NCI-H524 (cell line): ENCODE measurements at places on chromosomes 16 and 17.
A peak's percentile ranks its signal among the peaks of the same experiment; 100 is the strongest.

GRCh38 chr17:77619326-77619725, 339.2 kb upstream of the TNRC6C start:
- no peak for DNase-seq

DNA sequence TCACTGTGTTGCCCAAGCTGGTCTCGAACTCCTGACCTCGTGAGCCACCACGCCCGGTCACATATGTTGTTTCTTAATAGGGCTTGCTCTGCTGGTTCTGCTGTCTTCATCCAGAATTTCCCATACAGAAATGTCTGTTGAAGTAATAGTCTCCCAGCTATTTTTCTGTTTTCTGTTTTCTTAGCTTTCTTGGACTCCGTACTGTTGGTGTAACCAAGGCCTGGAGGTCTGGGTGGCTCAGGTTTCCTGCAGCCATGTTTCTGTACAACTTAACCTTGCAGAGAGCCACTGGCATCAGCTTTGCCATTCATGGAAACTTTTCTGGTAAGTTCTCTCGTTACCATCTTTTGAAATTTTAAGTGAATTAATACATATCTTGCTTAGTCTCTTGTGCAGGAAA, 2.8 kb downstream of the SF3B3 start:
- no peak for DNase-seq

GRCh38 chr17:40560592-40561293, 4.5 kb downstream of the CCR7 start:
- no peak for DNase-seq

DNA sequence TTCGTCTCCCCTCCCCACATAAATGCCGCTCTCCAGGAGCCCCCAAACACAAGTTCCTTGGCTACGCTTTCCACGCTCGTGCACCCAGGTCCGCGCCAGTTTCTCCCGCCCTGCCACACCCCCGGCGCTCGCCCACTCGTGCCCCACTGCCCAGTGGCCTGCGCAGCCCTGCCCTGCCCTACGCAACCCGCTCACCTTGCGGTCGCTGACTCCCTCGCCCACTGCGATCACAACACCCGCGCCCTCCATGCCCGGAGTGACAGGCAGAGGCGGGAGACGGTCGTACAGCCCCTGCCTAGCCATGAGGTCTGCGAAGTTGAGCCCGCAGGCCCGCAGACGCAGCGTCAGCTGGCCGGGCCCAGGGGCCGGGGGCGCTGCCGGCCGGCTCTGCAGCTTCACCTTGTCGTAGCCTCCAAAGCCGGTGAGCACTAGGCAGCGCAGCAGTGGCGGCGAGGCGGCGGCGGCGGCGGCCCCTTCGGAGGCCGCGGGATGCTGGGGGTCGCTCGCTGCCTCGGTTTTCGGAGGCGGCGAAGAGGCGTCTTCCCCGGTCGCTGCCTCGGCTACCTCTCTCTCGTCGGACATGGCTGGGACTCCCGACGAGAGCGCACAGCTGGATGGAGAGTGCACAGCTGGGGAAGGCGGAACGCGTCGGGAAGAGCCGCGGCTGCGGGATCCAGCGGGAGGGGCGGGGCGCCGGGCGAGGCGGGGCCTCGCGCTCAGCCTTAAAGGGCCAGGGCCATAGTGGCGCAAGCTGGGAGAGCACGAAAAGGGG, at the start of gene VAT1:
Gene VAT1 (minus strand): TSS at position 645 of the 772 bp plus-strand sequence. CDS start 63 bp downstream, at position 582.
- DNase-seq, result peak; percentile 80

- no peak for DNase-seq
These were observed 72.1 kb upstream of the TNRC6C start for GRCh38 chr17:77886387-77886728.

DNA sequence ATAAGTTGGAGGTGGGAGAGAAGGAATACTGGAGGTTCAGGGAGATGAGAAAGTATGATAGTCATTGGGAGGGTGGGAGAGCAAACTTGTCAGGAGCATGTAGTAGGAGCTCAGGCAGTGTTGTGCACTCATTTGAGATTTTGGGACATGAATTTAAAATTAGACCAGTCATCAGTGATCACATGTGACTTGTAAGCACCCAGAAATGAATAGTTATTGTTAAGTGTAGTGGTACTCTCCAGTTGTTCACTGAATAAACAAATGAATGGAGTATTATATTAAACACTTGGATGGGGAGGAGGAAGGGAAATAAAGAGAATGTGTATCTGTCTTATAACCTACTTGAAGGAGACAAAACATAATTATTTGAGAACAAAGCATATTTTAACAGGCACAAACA, 2.2 kb upstream of the PSME3 start:
- DNase-seq, result no peak

- DNase-seq, result no peak
These were observed 28.1 kb downstream of the HEATR3 start for GRCh38 chr16:50093607-50094539.

GRCh38 chr17:48552466-48553189, 7.7 kb upstream of the HOXB2 start:
- DNase-seq, result no peak

DNA sequence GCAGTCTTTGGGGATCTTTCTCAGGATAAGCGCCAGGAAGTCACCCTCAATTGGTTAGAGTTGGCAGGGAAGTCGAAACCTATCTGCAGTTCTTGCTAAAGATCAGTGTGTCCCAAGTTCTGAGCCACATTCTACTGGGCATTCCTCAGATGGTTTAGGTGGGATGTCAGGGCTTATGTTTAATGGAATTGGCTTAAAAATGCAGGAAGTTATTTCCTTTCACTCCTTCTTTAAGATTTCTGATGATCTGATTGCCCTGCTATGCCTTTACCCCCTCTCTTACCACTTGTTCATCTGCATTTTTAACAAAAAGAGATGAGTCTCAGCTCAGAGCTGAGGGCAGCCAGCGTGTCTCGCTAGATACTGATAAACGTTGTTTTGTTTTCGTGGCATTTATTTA, 30.8 kb downstream of the FOXL1 start:
- no peak for DNase-seq

GRCh38 chr16:4339909-4340308, 11.2 kb downstream of the PAM16 start:
- no peak for DNase-seq

DNA sequence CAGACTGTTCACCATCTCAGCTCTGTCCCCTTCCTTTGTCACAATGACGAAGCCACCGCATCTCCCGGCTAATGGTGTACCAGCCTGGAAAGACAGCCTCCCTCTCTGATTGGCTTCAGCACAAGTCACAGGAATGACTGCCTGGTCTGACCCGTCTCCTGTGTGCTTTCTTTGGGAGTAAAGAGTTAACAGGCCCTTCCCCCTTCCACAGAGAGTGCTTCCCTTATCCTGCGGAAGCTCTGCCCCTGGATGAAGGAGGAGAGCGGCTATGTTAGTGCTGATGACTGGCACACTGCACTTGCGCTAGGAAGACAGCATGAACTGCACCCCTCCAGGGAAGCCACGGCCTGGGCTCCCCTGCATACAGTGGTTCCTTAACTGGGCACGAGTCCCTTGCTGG, 11.3 kb downstream of the USB1 start:
- no peak for DNase-seq

DNA sequence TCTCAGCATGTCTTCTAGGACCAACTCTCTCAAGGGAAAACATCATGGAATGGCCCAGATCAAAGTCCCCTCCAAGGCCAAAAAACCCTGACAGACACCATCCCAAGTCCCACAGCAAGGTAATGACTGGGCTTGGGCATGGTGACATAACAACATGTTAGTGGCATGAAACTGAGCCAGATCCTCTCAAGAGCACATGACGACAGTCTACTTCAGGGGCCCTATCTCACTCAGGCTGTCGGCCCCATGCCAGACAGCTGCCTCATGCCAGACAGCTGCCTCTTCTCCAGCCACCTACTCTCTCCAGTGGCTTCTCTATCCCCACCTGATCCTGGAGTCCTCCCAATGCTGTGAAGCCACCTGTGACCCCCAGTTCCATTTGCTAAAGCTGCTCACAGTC, 18.4 kb downstream of the HSD11B2 start:
- no peak for DNase-seq

- peak; percentile 71 for DNase-seq
These were observed at the start of gene HIGD1B for GRCh38 chr17:44847586-44847985. Gene HIGD1B, plus strand, starts transcription at chr17:44847883. Its CDS starts 270 bp downstream, at chr17:44848153.

DNA sequence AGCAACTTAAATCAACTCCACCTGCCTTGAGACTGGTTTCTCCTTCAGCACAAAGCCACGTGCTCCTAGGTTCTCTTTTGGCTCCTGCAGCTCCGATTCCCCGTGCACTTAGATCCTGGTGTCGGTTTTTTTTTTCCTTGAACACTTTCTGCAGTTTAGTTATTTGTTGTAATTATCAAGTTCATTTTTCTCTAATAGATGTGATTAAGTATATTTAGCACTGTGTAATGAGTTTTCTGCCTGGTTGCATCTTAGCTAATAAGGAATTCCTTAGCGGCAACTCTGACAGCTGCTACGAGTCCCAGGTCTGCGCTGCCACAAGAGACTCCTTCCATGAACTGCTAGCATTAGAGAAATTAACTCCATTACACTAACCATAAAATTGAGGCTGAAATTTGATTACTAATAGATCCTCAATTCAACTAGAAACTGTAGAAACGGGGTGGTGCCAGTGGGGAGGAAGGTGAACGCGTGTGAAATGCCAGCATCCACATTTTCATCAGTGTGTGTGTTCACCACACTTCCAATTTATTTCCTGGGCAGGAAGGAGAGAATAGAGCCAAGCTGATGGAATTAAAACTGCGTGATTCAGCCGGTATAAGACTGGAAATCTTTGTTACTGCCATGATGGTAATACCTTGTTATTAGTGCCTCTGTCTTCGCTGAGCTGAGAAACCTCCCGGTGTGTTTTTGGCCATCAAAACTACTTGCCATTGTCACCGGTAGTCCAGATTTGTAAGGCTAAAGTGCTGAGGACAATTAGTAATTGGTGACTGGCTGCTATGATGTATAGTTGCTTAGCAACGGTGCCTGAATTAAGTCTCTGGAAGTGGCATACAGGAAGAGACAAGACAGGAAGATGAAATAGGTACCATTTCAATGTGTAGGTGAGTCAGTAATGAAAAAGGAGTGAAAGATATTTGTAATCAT, 232.4 kb downstream of the IRX3 start:
- no peak for DNase-seq

DNA sequence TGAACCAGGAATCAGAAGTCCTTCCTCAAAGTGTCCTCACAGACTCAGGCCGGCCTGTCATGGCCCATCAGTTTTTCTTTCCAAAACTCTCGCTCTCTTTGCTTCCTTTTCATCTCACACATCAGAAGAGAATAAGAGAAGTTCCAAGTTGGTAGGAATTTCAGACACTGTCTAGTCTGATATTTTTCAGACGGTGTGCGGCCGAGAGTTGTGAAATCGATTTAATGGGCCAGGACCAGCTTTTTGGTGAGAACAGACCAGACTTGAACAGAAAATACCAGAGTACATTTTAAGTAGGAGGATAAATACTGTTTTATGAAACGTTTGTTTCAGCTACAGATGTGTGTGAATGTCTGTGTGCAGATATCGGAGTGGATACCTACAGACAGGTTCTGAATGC, 24.8 kb upstream of the RCVRN start:
- no peak for DNase-seq

DNA sequence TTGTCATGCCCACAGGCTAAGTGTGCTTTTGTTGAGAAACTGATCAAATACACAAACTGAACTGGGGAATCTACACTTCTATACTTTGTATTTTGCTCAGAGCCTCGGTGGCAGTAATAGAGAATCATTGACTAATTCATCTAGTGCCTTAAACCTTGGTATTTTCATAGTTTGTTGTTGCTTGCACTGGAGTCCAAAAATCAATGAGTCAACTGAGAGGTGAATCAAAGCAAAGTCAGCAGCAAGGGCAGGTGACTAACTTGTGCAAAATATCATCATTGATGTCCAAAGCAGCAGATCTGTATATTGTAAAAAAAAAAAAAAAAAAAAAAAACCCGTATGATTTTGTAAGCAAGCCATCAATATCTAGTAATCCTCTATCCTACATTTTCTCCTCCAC, 296.4 kb downstream of the MAP2K6 start:
- DNase-seq, result no peak

- DNase-seq, result no peak
These were observed 16.8 kb downstream of the IL4R start for GRCh38 chr16:27330542-27330941.

- DNase-seq, result peak; percentile 97
These were observed 64.0 kb downstream of the MYO18A start for GRCh38 chr17:29115961-29116803.

GRCh38 chr17:81438007-81438659, 42.9 kb downstream of the BAHCC1 start:
- DNase-seq, result no peak
